ENCODE measurements at places on chromosomes 11 and 22.

DNA sequence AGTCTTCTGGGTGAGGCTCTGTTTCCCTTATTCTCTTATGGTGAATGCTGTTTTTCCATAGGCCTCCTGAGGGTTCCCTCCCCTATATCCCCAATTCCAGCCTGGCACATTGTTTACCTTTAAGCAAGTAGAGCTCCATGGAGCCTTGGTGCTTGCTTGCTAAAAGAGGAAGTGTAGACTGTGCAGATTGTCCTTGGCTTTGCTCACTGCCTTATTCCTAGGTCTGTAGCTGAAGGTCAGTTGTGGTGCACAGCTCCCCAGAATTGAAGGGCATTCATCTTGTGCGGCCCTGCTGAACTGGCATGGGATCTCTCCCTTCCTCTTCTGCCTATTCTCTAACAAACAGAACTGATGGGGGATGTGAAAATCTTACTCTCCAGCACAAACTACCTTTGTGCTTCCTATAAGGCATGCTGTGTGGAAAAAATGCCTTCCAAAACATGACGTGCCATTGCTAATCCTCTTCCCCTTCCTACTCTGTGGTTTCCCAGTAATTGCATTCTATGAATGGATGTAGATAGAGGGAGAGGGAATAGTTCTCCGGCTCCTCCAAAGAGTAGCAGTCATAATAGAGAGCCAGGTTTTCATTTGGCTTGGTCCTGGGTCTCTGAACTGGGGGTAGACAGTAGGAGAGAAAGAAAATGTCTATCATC lies 34.2 kb upstream of the PLET1 start:
- no peak for DNase-seq

DNA sequence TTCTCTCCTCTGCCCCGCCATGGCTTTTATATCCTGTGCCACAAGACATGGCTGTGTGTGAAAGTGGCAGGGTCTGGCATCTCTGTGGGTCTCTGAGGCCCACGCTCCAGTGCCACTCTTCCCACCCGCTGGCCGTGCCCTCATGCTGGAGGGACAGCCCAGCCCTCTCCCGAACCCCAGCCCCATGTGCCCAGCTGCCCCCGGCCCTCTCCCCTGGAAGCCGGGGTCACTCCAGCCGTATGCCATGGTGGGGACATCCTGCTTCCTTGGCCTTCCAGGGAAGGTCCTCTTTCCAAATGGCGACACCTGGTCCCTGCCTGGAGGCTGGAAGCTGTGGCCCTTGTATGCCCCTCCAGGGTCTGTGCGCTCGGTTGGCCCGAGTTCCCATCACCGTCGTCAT lies 63.3 kb upstream of the PPP6R3 start:
- no peak for DNase-seq

GRCh38 chr11:43532041-43532440 lies 148.5 kb upstream of the HSD17B12 start:
- no peak for DNase-seq

DNA sequence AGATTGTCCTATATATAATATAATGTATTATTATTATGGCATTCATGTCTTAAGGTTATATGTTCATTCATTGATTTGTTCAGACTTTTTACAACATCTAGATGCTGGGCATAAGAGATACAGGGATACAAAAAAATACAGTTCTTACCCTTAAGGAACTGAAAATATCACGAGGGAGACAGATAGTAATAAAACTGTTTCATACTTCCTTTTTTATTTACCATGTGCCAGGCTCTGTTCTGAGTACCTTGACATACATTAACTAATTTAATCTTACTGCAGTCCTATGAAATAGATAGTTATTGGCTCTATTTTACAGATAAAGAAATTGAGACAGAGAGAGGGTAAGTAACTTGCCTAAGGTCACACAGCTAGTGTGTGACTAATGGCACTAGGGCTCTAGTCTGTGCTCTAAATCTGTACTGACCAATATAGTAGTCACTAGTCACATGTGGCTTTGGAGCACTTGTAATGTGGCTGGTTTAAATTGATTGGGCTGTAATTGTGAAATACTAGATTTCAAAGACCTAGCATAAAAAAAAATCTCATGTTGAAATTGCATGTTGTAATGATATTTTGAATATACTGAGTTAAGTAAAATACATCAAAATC lies 21.3 kb downstream of the TRIM44 start:
- DNase-seq = no peak

- DNase-seq = no peak
Observed at GRCh38 chr11:32309530-32310213, 125.7 kb downstream of the WT1 start.

GRCh38 chr11:12088047-12088481 lies 22.3 kb upstream of the MICAL2 start:
- DNase-seq = peak; percentile 82

DNA sequence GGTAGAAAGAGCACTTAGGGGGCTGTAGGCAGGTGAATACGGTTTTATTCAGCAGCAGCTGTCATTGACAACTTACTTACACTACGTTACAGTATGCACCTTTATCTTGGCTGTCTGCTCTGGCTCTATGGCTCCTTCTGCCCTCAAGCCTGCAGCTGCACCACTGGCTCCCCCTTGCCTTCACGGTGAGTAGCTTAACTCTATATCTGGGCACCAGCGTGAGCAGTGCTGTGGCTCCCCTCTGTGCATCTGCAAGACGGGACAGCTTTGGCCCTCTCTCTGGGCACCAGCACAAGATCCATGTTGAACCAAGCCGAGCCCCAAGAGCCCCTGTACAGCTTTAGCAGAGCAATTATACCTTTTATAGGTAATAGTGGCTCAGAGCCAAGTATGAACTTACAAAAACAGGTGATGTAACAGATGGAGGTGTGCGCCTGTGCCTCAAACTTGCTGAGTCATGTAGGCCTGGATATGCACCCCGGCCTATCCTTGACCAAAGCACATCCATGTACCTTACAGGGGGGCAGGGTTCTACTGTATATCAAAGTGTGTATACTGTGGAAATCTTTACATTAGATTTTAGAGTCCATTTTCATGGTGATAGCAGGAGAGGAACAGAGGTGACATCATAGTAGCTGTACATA lies 96.9 kb upstream of the CTSC start:
- DNase-seq = no peak

- DNase-seq = no peak
Observed at GRCh38 chr11:27055065-27055682, 14.6 kb downstream of the BBOX1 start.

DNA sequence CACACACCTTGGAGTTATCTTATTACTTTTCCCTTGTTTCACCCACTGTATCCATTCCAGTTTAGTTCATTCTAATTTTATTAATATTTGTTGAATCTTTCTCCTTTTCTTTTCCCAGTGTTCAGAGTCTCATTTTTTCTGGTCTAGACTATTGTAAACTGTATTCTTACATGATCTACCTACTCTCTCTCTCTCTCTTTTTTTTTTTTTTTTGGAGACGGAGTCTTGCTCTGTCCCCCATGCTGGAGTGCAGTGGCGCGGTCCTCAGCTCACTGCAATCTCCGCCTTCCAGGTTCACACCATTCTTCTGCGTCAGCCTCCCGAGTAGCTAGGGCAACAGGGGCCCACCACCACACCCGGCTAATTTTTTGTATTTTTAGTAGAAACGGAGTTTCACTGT lies 2.1 kb downstream of the ANKRD42 start:
- DNase-seq = no peak

DNA sequence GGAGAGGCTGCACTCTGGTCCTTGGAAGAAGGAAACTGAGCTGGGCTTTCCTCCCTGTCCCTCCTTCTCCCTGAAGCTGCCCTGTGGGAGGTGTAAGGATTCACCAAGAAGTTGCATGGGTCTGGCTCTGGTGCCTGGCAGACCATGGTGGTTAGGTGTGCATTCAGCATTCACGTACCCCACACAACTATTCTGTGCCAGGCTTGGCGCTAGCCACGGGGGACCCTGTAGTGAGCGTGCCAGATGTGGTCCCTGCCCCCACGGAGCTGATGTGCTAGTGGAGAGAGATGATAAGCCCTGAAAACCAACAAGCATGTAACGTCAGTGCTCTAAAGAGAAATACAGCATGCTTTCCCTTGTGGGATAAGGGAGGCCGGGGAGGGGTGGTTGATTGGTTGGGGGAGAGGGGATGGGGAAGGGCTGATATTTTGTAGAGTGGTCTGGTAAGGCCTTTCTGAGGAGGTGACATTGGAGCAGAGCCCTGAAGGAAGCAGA lies 48.9 kb downstream of the CD82 start:
- no peak for DNase-seq

GRCh38 chr11:119529063-119529845 lies 106.3 kb upstream of the THY1 start:
- DNase-seq = no peak

GRCh38 chr11:60274416-60274815 lies 6.0 kb upstream of the MS4A4A start:
- no peak for DNase-seq

- no peak for DNase-seq
Observed at GRCh38 chr11:48004456-48004855, 24.1 kb downstream of the PTPRJ start.

GRCh38 chr22:31461699-31462098 lies 27.9 kb downstream of the EIF4ENIF1 start:
- no peak for DNase-seq

DNA sequence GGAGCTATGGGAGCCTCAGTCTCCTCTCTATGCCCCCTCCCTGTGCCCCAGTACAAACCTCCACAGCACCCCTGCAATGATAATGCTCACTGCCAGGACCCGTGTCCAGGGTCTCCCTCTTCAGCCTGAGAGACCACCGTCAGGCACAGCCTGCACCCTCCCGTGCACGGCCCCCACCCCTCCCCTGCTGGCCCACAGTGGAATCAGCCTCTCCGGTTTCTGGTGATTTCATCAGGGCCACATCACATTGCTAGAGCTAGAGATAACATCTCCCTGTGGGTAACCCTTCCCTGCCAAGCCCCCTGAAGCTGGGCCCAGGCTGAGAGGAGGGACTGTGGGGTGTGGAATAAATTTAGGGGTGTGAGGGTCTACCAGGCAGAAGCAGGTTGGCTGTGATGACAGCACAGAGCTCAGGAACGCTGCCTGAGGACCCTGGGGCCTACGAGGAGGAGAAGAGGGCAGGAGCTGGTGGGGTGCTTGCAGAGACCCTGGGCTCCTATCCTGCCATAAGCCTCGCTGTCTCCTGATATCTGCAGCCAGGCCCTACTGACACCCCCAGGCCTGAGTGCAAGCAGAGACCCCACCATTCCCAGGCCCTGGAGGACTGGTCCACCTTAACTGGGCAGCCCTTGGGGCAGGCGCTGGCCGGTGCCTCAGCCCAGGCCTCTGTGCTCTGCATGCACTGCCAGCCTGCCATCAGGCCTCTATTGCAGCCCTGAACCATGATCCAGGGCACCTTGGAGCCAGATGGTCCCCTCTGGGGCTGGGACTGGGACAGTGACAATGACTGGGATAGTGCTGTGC lies at the start of gene KLHDC7B:
Gene KLHDC7B (plus strand): TSS at position 378 of the 804 bp plus-strand sequence. CDS start 345 bp downstream, at position 723.
- no peak for DNase-seq

DNA sequence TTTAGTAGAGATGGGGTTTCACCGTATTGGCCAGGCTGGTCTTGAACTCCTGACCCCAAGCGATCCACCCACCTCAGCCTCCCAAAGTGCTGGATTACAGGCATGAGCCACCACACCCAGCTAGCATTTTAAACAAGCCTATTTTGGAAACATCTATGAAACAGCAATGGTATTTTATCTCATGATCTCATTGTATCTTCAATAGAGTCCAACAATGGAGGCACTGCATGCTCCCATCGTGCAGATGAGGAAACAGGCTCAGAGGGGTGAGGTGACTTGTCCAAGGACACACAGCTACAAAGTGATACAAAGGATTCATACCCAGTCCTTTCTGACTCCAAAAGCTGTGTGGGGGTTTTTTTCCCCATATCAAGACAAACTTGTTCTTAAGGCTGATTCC lies 39.0 kb upstream of the RTL6 start:
- no peak for DNase-seq

DNA sequence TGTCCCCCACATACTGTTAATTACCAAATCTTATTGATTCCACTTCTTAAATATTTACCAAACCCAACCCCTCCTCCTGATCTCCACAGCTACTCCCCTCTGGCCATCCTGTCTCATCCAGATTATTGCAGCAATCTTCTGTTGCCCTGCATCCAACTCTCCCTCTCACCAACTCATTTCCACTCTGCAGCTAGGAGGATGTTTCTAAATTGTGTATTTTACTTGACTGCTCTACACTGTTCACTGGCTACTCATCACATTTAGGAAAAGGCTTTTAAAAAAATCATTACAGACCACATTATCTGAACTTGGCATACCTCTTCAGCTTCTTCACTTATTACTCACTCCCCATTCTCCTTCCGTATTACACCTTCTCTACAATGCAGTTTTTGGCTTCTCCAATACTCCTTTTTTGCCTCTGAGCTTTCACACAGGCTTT lies 117.9 kb downstream of the ATG16L2 start:
- no peak for DNase-seq

DNA sequence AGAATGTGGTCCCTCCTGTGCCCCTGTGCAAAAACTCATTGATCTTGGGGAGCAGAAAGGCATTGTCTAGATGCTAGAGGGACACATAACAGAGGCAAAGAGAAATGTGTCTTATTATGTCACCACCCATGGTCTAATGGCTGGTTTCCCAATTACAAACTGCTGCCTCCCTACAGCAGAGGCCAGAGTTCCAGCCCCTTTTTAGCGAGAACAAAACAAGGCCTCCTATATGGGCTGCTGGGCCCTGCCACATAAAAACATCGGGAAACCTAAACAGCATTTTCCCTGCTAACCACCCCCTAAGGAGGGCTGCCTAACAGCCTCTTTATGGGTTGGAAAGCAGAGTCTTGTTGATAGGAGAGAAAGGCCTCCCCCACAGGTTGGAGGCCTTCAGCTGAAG lies 75.2 kb upstream of the CRTAM start:
- no peak for DNase-seq

Data from lower leg skin (tissue), 4 donors.